ENCODE measurements at places on chromosomes 2 and 18.

- DNase-seq: peak; percentile 82
These were observed 28.5 kb downstream of the HPCAL1 start for GRCh38 chr2:10331027-10331701.

DNA sequence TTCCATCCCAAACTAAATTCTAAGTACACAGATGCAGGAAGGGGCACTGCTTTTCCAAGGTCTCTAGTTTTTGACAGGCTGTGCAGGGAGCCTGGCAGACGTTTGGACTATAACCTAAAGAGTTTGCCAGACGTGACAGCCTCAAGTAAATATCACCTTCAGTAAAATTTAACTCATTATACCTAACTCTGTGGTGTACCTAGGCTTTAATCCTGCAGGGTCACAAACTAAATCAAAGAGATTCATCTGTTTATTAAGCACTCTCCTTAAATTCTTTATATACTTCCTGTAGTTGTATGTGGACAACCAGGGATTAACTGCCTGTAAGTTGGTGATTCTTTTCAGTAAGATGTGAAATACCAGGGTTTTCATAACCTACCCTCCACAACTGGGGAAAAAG lies 92.9 kb downstream of the ACVR1 start:
- no peak for DNase-seq

- no peak for DNase-seq
These were observed 105.0 kb upstream of the DNAJC10 start for GRCh38 chr2:182611009-182611408.

DNA sequence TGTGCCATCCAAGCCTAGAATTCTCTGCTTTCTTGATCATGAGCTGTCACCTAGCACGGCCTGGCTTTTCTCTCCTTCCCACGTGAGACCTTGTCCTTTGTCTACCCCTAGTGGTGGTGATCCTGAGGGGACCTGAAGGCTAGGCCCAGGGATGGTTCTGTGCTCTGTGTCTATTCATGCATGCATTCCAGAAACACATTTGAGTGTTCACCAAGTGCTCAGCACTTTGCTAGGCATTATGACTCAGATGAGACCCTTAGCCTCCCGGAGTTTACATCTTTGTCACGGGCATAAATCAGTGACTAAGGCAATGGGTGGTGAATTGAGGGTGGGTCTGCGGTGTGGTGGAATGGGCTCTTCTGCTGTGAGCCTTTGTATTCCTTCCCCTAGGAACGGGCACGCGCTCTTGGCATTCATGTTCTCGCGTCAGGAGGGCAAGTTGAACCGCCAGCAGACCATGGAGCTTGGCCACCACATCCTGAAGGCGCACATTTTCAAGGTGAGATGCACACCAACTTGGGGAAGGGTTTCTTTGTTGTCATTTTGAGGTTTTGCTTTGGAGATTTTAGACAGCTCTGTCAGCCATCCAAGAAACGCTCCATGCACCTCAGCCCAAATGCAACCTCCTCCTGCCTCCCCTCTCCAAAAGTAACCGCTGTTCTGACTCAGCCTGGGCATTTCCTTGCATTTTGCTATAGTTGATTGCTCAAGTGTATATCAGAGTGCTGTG lies 100.9 kb downstream of the WDSUB1 start:
- no peak for DNase-seq

GRCh38 chr2:8448824-8449556 lies 232.9 kb upstream of the ID2 start:
- DNase-seq: no peak

GRCh38 chr2:229378386-229378785 lies 107.3 kb upstream of the PID1 start:
- DNase-seq: no peak

GRCh38 chr2:3871002-3871401 lies 167.6 kb downstream of the DCDC2C start:
- DNase-seq: no peak

DNA sequence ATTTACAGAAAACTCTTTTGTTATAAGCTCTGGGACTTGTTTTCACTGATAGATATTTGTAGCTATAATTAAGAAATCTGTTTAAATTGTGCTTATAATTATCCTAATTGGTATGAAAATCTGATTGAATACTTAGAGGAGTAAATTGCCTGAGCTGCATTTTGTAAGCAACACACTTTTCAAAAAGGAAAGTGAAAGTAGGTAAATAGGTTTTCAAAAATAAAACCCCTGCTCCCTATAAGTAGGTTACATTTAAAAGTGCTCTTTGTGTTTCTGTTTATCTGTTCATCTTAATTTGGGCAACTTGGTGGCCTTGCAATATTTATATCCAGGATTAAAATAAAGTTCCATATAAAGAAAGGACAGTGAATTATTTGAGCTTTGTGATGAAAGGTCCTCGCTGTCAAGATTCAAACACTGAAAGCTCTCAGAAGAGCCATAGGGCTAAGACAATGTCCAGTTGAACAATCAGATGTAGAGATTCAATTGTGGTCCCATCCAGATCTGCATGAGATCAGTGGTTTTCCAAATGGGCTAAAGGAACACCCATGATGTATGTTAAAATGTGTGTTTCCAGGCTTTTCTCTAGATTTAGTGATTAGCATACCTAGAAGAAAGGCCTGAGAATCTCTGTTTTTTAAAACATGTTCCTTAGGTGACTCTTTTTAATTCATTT lies 371.6 kb downstream of the RPRM start:
- no peak for DNase-seq

- DNase-seq: no peak
These were observed 566 bp downstream of the GATA6 start for GRCh38 chr18:22169889-22170420.

GRCh38 chr2:240335061-240335460 lies 100.4 kb upstream of the GPC1 start:
- no peak for DNase-seq

- DNase-seq: no peak
These were observed 214.2 kb downstream of the SOCS6 start for GRCh38 chr18:70503060-70503459.

DNA sequence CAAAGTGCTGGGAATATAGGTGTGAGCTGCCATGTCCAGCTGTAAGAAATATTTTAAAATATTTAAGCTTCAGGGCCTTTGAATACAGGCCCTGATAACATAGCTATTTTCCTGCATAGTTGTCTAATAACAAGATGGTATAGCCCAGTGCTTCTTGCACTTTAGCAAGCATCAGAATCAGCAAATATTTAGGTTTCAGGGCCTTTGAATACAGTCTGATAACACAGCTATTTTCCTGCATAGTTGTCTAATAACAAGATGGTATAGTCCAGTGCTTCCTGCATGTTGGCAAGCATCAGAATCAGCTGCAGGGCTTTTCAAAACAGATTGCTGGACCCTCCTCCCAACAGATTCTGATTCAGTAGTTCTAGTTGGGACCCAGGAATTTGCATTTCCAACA lies 5.6 kb downstream of the GEMIN6 start:
- DNase-seq: no peak

DNA sequence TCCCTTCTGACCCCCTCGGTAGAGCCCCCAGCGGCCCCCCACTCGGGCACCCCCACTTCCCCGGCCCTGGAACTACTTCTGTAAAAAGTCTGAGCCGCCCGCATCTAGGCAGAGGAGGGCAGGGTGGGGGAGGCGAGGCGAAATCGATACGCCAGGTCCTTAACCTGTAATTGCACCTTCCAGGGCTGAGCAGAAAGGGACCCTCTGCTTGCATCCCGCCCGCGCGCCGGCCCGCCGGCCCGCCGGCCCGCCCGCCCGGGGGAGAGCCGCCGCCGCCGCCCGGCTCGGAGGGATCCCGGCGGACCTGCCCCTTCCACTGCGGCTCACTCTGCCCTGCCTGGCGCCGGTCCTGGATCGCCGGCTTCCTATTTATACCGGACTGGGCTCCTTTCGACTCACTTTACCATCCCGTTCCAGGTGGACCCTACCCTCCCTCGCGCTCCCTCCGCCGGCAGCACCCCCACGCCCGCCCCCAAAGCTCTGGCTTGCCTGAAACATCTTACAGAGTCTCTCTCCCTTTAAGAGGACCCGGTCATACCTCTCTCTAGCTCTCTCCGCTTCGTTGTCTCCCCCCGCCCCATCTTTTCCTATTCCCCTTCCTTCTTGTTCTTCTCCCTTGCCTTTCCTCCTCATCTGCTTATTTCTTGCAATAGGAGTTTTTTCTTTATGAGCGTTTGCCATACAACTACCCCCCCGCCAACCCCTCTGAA lies 797 bp downstream of the KLHL14 start:
- DNase-seq: no peak

GRCh38 chr18:74412116-74412880 lies 44.8 kb downstream of the DIPK1C start:
- peak; percentile 33 for DNase-seq

GRCh38 chr2:175418224-175418835 lies 236.8 kb upstream of the ATP5MC3 start:
- no peak for DNase-seq

- DNase-seq: no peak
These were observed at the start of gene ANKMY1 for GRCh38 chr2:240557808-240558207. Gene ANKMY1 (minus strand): TSS chr2:240557988. CDS start chr2:240557335, 653 bp downstream.

DNA sequence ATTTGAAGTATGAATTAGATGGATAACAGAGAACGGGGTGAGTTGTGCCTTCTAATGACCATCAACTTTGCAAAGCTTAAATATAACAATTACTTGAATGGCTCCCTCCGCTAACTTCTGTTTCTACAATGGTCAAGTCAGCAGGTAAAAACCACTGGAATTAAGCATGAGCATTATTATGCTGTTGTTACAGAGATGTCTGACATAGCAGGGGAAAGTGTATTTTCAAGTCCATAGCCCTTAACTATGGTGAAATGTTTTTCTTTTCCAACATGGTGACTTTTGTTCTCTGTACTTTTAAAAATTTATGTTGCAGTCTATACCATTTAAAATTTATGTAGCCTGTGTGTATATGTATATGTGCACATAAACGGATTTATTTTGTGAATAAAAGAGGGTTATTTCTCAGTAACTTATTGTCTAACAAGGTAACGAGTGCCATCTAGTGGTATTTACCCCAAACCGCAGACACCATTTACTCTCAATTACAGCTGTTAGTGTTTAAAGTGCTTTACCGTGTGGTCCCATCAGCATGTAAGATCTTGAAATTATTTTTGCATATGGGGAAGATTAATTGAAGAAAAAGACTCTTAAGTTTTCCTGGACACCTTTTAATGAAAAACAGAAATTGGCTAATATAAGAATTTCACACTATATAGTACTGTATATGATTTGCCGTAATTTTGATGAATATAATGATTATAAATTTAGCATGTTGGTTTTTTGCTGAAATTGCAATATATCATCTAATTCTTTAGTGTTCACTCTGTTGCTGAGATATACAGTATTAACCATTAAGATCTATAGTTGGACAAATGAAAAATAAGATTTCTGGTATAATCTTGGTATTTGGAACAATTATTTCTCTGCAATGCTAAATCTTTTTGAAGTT lies 78.2 kb downstream of the UBE2E3 start:
- DNase-seq: no peak

DNA sequence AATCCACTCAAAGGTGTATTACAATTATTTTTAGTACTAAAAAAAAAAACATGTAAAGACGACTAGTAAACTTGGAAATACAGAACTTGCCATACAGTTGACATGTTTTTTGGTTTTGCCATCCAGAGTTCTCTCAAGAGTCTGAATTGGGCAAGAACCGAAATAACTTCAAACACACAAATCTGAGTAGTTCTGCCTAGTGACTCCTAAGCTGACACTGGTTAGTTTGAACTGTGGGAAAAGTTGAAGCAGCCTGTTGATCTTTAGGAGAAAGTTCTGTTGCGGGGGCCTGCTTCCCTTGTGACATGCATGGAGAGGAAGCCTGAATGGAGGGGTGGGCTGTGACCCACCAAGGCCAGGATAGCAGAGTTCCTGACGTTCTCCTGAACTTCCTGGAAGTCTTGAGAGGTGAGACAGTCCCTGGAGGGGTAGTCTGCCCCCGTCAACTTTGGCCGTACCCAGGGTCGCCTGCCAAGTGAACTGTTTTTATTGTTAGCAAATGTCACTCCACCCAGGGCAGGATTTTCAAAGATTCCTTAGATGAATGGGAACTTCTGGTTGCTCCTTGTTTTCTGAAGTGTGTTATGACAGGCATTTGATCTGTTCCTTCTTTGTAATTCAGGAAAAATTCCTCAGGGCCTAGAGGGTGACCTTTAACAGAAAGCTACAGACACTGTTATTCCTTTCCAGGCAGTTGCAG lies 85.6 kb upstream of the SPTBN1 start:
- no peak for DNase-seq

DNA sequence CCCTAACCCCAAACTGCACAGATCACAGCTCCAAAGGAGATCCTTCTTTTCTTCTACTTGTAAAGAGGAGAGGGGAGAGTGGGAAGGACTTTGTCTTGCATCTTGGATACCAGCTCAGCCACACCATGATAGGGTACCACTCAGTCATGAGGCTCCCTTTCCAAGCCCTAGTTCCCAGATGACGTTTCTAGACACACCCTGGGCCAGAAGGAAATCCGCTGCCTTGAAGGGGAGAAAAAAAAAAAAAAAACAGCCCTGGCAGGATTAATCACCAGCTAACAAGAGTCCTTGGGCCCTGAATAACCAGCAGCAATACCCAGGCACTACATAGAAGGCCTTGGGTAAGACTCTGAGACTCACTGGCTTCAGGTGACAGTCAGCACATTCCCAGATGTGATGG lies 36.9 kb downstream of the ST8SIA3 start:
- no peak for DNase-seq

GRCh38 chr18:53375621-53376020 lies 848.8 kb downstream of the MBD2 start:
- DNase-seq: no peak

DNA sequence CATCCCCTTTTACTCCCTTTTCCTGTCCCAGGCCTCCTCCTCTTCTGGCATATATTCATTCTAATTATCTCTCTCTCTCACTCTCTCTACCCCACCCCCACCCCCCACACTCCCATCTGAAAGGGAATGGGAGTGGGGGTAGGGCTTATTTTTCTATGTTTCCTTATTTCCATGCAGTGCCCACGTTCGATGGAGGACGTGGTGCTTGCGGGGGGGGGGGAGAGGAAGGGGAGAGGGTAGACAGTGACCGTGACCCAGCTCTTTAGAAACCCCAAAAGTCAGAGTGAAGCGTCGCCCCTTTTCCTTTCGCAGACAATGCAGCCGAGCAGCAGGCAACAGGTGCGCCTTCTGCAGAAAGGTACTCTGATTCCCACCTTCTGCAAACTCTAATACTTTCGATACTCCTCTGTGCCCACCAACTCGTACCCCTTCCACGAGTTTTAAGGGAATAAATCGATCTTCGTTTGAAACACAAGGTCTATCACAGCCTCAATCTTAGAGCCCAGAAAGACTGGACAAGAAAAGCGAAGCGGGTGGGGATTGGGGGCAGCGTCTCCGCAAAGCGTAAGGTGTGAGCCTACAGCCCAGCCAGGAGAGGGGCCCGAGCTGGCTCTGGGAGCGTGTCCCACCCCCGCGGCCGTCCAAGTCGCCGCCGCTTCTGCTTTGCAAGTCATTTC lies 891 bp upstream of the NR4A2 start:
- DNase-seq: peak; percentile 48

GRCh38 chr2:207264310-207264709 lies 98.6 kb upstream of the KLF7 start:
- peak; percentile 27 for DNase-seq

- DNase-seq: no peak
These were observed 42.2 kb upstream of the CCDC68 start for GRCh38 chr18:55001394-55002024.

GRCh38 chr2:85772019-85772745 lies 18.4 kb downstream of the ATOH8 start:
- peak; percentile 95 for DNase-seq

GRCh38 chr2:75047189-75047991 lies 88.9 kb downstream of the POLE4 start:
- no peak for DNase-seq
